ENCODE measurements at places on chromosomes 1 and 21.

- no peak for DNase-seq
These were observed 33.4 kb downstream of the TRABD2B start for GRCh38 chr1:47963568-47964358.

DNA sequence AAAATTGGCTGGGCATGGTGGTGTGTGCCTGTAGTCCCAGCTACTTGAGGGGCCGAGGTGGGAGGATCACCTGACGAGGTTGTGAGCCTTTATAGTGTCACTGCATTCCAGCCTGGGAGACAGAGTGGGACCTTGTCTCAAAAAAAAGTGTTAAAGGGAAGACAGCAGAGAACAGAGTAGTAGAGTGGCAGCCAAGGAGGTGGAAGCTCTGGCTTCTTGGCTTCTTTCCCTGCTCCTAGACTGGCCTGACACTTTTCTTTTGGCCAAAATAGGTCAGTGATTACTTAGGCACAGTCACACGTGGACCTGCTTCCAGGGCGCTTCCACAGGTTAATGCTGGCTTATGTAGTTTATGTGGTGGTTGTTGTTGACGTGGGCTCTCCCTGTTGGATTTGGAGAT, 3.2 kb downstream of the DIP2A start:
- DNase-seq, result no peak

GRCh38 chr1:229147072-229147471, 123.8 kb upstream of the RAB4A start:
- no peak for DNase-seq

DNA sequence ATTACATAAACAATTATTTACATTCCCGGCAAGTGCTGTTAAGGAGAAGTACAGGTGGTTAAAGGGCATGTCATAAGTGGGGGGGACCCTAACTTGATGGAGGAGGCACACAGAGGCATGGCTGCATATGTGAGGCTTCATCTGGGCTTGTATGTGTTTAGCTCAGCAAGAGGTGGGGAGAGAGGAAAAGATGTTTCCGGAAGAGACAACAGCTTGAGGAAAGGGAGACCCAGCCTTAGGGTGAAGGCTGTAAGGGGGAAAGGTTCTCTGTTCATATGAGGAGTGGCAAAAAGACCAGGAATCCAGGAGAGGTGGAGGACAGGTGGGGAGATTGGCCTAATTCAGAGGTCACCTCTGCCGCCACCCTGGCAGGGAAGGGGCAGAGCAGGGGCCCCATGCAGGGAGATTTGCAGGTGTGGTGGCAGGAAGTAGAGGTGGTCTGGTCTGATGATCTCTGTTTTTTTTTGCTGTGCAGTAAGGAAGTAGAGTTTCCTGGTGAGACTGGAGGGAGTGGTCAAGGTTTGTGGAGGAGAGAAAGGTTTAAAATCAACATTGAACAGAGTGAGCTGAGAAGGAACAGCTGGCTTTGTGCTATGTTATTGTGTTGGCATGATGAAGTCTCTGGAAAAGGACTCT, 9.0 kb downstream of the TRAF5 start:
- DNase-seq, result no peak

GRCh38 chr1:157173900-157174410, 35.8 kb upstream of the ETV3 start:
- DNase-seq, result no peak

- peak; percentile 42 for DNase-seq
These were observed 3.2 kb downstream of the GPR3 start for GRCh38 chr1:27395441-27396195.

GRCh38 chr1:205918955-205919746, 24.1 kb downstream of the SLC26A9 start:
- DNase-seq, result peak; percentile 80

DNA sequence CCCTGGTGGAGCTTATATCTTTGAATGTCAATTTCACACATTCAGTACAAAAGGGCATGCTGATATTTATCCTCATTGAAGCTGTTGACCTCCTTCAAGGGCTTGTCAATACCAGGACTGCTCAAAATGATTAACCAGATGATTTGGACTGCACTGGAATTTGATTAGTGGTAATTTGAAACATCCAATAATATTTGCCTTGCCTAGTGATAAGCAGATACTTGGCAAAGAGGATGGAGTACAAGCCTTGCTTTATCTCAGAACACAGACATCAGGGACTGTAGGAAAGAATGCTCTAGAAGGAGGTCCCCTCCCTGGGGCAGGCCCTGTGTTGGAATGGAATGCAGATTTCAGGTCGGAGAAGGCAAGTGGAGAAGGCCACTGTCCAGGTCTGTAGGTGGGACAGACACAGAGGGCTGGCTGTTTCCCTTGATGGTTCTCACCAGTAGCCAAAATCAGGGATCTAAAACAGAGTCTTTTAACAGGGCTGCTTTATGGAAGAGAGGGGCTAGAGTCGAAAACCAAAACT, 64.8 kb upstream of the ZNF648 start:
- DNase-seq, result no peak

- DNase-seq, result no peak
These were observed 14.8 kb upstream of the ETV3L start for GRCh38 chr1:157114183-157115121.

DNA sequence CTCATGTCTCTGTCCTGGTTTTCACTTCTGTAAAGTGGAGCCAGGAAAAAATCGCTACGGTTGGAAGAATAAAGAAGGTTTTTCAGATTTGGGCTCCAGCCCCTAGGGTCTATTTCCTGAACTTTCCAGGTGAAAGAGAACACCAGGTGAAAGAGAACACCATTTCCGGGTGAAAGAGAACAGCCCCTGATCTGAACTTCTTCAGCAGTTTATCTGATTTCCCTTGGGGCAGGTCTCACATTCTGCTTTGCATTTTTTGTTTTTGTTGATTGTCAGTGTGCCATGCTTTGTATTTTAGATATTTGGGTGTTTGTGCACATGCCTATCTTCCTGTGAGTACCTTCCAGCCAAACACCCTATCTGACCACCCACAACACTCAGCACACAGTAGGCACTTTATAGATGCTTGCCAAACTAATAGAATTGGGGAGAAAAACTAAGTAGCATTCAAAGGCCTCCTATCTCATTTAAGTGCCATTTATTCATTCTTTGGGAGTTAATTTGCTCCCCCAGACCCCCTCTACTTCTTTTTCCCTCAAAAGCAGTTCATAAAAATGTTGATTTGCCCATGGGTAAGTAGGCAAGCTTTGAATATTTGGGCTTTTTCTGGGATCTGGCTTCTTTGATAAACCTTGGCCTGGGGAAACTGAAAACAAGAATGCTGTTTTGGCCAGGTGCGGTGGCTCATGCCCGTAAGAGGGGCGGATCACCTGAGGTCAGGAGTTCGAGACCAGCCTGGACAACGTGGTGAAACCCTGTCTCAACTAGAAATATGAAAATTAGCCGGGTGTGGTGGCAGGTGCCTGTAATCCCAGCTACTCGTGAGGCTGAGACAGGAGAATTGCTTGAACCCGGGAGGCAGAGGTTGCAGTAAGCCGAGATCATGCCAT, 2.2 kb downstream of the NAV1 start:
- DNase-seq, result no peak

GRCh38 chr21:29217818-29218291, 80.9 kb upstream of the BACH1 start:
- DNase-seq, result no peak

- no peak for DNase-seq
These were observed 1005.7 kb upstream of the NCAM2 start for GRCh38 chr21:19992540-19992939.

DNA sequence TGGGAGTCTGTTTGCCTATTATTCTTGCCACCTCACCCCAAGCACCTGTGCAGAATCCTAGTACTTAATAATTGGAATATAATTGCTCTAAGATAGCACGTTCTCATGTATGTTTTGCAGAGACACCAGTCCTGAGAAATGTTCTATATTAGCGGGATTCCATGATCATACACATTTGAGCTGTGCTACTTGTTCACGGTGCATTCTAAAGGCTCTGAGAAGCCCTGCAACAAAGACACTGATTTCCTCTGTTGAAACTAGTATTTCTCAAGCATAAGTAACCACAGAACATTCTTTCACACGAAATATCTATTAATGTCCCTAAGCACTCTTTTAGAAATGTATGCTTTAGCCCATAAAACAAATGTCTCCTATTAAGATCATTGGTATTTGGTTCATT, 109.4 kb downstream of the BARHL2 start:
- DNase-seq, result no peak

- DNase-seq, result no peak
These were observed 105.2 kb upstream of the GADD45A start for GRCh38 chr1:67579623-67580394.

DNA sequence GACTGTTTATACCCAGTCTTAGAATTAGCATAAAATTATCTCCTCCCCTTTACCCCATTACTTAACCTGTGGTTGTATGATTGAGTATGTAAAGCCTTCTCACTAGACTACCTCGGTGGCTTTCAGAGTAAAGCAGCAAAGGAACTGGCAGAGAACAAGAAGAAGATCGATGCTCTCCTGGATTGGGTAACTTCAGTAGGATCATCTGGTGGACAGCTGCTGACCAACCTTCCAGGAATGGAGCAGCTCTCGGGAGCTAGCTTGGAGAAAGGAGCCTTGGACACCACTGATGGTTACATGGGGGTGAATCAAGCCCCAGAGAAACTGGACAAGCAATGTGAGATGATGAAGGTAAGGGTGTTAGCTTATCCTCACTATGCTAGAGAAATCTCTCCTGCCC, 138.6 kb upstream of the BMP8A start:
- no peak for DNase-seq

DNA sequence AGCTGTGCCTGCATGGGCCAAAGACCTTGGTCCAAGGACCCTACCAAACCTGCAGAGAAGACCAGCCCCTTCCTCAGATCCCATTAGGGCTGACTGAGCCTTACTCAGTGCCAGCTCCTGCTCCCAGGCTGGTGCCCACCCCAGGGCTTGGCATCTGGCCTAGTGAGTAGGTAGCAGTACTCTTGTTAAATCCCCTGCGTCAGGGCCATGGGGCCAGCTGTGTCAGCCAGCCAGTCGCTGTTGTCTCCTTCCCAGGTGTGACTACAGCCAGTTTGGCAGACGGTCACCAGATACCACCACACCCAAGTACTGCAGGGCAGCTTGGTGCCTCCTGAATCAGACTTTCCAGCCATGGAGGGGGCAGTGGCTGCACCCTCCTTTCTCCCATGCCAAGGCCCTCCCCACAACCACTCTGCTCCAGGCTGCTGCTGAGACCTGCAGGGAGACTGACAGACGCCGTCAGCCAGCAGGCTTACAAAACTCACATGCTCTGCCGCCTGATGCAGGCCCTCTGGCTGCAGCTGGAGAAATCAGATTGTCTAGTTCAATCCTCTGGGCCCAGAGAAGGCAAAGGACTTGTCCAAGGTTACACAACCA, 3.0 kb downstream of the TENT5B start:
- no peak for DNase-seq

DNA sequence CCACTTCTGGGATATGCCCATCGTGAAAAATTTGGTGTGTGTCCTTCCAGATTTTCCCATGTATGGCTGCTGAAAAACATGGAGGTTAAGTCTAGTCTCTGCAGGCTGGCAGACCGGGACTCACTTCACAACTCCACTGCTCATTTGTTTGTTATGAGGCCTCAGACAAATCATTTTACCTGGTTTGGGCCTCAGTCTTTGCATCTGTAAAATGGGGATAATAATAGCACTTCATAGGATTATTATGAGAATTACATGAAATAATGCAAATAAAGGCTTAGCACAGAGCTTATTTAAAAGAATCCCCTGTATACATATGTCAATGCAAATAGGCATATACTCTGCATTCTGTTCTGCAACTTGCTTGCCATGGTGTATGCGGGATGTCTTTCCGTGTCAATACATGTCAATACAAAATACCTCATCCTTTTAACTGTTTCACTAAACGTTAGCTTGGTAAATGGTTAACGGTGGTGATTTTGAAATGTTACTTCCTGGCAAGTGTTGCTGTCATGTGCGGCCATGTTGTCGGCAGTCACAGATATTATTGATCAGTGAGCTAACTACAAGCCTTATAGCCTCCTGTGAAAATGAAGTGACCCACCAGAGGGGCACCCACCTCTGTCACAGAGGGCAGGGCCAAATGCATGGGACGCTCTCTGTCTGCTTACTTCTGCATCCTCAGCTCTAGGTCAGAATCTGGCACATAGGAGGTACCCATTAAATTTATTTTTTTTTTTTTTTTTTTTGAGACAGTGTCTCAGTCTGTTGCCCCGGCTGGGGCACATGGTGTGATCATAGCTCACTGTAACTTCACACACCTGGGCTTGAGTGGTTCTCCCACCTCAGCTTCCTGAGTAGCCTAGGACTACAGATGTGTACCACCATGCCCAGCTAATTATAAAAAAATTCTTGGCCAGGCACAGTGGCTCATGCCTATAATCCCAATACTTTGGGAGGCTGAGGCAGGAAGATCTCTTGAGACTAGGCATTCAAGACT, 4.3 kb downstream of the LCK start:
- no peak for DNase-seq

- no peak for DNase-seq
These were observed 179.9 kb upstream of the ZC3H12A start for GRCh38 chr1:37294529-37294928.

- DNase-seq, result no peak
These were observed 133.8 kb downstream of the CAMTA1 start for GRCh38 chr1:6918925-6919511.

GRCh38 chr21:22192766-22193165, 1194.6 kb downstream of the NCAM2 start:
- DNase-seq, result no peak

GRCh38 chr21:45642122-45642813, 1.3 kb upstream of the PCBP3 start:
- DNase-seq, result no peak

- DNase-seq, result no peak
These were observed 61.5 kb upstream of the JAK1 start for GRCh38 chr1:65027666-65028358.

DNA sequence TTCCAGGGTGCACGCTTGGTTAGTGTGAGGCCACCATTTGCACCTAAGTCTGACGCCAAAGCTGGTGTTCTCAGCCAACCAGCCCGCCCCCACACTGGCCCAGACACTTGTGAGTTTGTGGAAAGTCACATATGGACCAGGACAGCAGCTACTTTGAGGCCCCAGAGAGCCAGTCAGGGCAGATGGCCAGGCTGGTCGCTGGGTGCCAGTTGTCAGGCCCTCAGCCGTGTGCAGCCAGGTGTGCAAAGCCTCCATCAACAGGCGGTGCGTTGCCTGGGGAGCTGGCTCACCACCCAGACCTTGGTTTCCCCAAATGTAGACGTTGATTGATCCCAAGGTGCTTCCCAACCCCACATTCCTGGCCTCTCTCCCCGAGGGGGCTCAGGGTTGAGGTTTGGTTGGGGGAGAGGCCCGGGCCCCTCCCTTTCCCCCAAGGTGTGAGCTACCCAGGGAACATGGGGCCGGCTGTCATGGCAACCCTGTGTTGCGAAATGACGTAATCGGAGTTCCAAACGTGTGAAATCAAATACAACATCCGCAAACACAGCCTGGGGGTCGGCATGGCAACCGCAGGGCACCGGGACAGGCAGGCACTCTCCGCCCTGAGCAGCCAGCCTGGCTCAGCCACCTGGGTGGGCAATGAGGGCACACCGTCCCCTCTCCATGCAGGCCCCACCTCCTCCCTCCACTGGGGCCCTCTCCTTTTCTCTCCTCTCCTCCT, 42.2 kb upstream of the WNT4 start:
- DNase-seq, result no peak

DNA sequence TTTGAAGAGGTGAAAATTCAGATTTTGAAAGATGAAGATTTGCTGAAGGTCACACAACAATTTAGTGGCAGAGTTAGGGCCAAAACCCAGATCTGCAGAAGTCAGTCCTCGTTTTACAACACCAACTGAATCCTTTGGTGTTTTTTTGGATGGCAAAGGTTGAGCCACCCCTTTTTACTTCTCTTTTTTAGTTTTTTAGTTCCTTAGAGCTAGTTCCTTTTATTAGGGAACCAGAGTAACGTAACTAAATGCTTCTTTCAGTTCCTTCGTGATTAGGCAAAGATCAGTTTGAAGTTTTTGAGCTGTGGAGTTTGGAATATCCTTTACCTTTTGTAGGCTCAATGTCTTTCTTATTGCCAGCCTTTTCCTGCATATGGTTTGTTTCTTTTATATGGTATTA, 67.9 kb upstream of the ARID1A start:
- DNase-seq, result no peak
